ENCODE measurements at places on chromosomes 13 and 19.

DNA sequence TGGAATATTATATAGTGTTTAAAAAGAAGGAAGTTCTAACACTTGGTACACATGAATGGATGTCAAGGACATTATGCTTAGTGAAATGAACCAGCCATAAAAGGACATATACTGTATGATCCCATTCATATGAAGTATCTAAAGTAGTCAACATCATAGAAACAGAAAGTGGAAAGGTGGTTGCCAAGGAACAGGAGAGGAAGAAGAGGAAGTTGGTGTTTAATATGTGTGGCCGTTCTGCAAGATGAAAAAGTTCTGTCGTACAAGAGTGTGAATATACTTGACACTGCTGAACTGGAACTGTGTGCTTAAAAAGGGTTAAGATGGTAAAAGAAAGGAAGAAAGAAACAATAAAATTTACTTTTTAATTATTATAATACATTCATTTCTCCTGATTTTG, 33.1 kb upstream of the C1QTNF9 start:
- no peak for DNase-seq

DNA sequence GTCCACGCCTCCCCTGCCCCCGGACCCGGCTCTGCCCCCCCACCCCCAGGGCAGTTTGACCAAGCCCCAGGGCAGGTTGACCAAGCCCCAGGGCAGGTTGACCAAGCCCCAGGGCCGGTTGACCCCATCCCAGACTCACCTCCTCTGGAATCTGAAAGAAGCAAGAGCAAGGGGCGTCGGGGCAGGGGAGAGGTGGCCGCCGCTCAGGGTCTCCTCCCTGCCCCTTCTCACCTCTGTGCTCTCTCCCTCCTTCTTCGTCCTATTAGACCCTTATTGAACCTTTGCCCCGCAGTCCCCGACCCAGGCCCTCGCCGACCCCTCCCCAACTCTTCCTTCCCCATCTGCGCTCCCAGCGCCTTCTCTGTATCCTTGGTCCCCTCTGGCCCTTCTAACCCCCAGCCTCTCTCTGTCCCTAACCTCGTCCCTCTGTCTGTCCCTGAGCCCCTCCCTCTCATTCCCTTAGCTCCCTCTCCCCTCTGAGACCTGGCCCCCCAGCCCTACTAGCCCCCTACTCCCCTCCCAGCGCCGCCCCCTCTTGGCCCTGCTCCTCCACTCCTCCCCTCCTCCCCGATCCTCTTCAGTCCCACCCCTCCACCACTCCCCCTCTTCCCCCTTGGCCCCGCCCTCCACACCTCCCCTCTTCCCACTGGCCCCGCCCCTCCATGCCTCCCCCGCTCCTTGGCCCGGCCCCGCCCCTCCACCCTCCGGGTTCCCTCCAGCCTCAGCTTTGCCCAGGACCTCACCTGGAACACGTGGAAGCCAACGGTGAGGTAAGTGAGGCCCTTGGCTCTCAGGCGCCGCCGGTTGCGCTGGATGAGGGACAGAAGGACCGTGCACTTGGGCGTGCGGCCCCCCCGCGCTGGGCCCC, 7.6 kb downstream of the CAPN12 start:
- no peak for DNase-seq

- DNase-seq, result no peak
These were observed 1.4 kb upstream of the OR7G3 start for GRCh38 chr19:9128171-9128570.

DNA sequence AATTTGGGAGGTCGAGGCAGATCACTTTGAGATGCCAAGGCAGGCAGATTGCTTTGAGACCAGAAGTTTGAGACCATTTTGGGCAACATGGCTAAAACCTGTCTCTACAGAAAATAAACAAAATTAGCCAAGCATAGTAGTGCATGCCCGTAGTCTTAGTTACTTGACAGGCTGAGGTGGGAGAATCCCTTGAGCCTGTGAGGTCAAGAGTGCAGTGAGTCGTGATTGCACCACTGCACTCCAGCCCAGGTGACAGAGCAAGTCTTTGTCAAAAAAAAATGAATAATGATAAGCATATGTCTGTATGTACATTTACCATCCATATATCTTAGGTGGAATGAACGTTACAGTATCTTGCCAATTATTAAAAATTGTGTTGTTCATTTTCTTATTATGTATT, 2447.7 kb downstream of the PCDH9 start:
- DNase-seq, result no peak
